Temporal lobe (tissue), 4 donors: ENCODE measurements at places on chromosomes 3 and 15. TPM values are rescaled to one million over a fixed set of nuclear protein-coding genes. Genes with fewer than 3 reads are reported as not detected.

SMCO1 gene
- not detected for total RNA-seq

GXYLT2 gene
- 4.7 TPM for total RNA-seq

VGLL3 gene
- total RNA-seq: 2.0 TPM

WDR72 gene
- total RNA-seq: under 0.01 TPM

ITIH3 gene
- total RNA-seq: not detected
